ENCODE measurements at places on chromosomes 7 and 10.

DNA sequence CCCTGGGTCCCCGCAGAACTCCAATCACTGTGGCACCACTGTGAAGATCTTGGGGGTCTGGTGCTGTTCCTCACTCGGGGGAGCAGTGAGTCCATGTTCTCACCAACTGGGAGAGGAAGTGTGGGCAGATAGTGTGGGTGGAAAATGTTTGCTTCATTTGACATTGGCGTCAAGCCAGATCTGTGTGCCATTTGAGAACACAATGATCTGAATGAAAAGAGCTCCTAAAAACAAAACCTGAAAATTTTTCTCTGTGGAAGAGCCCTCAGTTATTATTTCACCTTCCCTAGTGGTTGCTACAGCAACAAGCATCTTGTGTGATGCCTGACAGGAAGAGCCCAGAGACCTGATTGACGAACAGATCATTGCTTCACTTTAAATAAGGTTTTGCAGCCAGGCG is 125.6 kb downstream of the VIPR2 start:
- DNase-seq: no peak

DNA sequence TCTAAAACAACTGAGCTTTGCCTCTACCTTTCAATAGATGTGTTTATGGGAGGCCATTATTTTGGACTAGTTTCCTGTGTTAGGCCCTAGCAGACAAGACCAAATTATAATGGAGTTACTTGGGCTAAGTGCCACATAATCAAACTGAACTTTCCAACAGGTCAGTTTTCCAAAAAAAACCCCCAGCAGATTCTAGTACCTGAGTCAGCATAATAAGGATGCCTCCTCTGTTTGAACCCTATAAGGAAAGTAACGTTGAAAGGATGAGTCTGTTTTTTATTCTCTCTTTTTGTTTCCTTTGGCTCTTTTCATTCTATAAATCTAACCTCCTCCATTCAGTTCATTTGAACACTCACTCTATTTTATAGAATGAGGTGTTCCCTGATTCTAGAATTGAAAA is 148.1 kb upstream of the FAM3C start:
- no peak for DNase-seq

DNA sequence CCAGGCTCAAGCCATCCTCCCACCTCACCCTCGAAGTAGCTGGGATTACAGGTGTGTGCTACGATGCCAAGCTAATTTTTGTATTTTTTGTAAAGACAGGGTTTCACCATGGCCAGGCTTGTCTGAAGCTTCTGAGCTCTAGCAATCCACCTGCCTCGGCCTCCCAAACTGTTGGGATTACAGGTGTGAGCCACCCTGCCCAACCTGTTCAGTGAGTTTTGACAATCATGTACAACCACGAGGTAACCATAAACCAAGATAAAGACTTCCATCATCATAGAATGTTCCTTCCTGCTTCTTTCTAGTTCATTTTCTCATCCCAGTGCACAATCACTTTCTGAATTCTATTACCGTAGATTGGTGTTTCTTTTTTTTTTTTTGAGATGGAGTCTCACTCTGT is 30.5 kb upstream of the MKRN1 start:
- DNase-seq: no peak

DNA sequence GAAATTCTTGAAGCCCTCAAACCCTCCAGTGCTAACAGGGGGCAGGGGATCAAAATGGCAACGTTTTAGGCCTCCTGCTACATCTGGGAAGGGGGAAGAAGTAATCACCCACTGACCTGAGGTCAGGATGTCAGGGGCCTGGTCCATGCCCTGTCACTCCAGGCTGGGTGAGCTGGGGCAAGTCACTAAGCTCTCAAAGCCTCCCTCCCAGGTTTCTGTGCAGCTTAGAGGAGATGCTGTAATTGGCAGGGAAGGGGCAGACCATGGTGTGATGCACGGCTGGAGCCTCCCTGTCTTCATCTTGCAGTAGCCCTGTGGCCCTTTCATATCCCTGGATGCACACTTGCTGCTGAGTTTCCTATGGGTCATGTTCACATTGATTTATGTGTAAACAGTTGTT is 27.2 kb downstream of the LEP start:
- no peak for DNase-seq
